Posterior vena cava (tissue), 2 donors: ENCODE measurements at places on chromosomes 2 and 18. TPM values are rescaled to one million over a fixed set of nuclear protein-coding genes. Genes with fewer than 3 reads are reported as not detected.

- no peak for DNase-seq
These were observed 475.0 kb upstream of the POU3F3 start for GRCh38 chr2:104378853-104379374.

DNA sequence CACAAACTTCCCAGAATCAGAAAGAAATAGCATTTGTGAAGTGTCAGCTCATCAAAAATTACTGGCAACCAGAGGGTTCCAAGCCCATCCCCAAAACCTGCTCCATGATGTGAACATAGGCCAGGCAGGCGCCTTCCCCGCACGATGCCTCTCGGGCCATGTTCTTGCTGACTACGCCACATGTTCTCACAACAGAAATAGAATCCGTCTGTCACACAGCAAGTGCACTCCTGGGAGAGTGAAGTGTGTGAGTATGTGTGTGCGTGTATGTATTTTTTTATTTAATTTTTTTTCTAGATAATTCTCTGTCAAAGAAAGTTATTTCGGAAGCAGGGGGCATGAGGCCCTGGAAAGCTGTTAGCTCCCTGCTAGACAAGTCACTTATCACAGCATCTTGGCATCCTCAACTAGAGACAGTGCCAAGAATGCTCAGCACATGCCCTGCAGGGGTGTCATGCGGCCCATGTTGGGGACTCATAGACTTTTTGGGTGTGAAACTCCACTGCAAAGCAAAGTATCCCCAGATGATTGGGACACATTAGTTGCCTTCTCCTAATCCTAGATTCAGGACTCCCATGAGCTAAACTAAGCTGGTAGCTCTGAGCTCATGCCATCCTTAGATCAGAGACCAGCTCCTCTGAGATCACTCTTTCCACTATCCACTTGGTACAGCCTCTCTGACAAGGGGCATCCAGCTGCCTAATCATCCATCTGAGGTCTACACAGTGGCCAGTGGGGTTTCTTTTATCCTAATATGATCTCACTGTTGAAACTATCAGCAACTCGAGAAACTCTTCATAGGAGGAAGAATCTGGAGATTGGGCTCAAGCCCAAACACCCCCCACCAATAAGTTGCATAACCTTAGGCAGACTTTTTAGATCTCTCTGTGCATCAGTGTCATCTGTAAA is 53.2 kb upstream of the CYRIA start:
- no peak for DNase-seq

- DNase-seq = no peak
These were observed 103.5 kb upstream of the MAP3K20 start for GRCh38 chr2:172972005-172972619.

Gene EFEMP1
- total RNA-seq = 327 TPM

Gene POTEJ
- not detected for total RNA-seq

DNA sequence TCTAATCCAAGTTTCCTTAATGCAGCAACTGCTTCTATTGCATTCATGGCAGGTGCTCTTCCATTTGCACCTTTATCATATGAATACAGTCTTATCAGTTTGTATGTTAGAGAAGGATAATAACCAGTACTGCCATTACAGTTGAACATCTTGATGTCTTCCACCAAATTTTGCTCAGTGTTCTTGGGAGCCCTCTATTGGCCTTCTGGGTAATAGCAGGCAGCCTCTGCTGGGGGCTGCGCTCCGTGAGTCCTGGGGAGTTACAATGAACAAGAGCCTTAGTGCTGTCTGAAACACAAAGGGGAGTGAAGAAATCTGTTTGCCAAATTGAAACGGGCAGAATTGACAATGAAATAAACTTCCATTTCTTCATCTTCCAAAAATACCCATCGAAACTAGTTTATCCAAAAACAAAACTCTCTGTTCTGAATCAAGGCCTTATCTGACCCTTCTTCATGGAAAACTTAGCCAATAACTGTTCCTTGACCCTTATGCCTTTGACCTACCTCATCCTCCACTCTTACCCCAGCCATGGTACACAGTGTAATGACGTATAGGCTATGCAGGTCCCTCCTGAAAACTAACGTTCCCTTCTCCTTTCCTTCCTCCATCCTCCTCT is 79.9 kb downstream of the ALK start:
- DNase-seq = no peak

- DNase-seq = no peak
These were observed 175.9 kb downstream of the LPIN1 start for GRCh38 chr2:11922294-11922693.

DNA sequence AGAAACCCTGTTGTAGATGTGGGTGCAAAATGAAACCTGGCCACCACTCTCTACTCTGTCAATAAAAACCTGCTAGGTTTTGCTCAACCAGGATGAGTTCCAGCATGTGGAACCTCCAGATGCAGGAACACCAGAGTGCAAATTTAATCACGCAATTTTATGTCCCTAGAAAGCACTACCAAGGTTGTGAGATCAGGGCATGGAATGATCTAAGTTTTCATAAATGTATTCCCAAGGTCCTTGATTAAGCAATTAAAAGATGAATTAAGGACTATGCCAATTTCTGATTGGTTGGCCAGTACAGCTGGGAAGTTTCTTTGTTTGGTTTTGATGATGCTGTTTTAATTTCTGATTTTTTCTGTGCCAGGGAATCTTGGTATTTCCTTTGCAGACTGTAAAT is 179.2 kb downstream of the KCNS3 start:
- DNase-seq = no peak
